AG09319 (cell line): ENCODE measurements at places on chromosomes 5 and 9.

DNA sequence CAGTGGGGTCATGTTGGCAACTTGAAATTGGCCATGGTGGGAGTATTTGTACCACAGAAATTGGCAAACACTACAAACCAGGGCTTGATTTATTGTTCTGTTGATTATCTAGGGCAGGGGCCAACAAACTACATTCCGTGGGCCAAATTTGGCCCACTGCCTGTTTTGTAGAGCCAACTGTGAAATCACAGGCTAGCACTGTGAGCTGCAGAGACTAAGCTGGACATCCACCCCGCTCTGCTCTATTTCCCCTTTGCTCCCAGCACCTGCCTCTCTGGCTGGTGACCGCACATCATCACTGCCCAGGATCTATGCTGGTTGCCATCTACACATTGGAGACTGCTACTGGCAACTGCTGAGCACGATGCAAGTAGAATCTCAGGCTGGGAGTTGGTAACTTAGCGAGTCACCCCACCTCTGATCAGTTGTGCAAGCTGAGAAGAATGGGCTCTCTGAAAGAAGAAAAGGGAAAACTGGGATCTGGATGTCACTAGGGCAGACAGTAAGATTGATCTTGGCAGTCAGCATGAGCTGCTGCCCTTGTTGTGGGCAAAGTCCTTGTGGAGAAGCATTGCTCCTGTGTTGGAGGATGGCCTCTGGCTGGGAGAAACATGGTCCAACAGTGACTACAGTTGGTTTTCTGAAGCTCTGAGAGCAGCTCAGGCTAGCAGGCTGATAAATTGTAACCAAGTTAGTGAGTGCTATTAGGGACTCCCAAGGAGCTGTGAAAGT lies 144.7 kb upstream of the RAD23B start:
- no peak for DNase-seq

GRCh38 chr5:98016771-98017170 lies 756.7 kb upstream of the RGMB start:
- DNase-seq = no peak

DNA sequence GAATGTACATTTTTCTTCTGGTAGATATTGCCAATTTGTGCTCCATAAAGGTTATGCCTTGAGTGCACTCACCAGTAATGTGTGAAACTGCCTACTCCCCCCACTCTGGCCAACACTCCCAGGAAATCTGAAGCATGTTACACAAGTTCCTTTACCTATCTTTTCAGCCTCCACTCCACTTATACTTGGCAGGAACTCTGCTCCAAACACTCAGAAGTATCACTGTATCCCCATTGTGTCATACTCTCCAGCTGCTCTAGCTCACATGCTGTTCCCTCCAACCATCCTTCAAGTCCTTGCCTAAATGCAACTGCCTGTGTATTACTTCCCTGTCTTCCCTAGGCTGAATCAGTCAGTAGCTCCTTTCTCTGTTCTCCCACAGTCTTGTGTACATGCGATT lies 28.3 kb downstream of the POU4F3 start:
- DNase-seq = no peak

DNA sequence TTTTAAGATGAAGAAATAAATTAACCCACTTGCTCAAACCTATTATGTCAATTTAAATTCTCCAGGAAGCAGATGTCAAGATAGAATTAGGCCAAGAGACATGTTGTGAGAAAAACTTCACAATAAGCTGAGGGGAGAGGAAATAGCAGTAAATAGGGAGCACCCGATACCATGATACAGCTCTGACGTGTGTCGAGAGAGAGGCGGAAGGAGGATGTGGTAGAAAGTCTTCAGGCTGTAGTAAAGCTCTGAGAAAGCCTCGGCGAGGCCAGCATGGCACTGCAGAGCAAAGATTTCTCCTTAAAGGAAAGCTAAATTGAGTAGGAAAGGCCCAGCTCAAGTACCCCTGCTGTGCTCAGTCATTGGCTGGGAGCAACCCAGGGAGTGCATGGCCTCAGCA lies 6.0 kb upstream of the PUM3 start:
- DNase-seq = no peak

GRCh38 chr9:111909444-111909843 lies 12.8 kb downstream of the UGCG start:
- DNase-seq = no peak

GRCh38 chr5:137727623-137728022 lies 8.3 kb downstream of the KLHL3 start:
- no peak for DNase-seq

- DNase-seq = no peak
Measured at GRCh38 chr9:29830821-29831220, 2257.5 kb upstream of the C9orf72 start.

DNA sequence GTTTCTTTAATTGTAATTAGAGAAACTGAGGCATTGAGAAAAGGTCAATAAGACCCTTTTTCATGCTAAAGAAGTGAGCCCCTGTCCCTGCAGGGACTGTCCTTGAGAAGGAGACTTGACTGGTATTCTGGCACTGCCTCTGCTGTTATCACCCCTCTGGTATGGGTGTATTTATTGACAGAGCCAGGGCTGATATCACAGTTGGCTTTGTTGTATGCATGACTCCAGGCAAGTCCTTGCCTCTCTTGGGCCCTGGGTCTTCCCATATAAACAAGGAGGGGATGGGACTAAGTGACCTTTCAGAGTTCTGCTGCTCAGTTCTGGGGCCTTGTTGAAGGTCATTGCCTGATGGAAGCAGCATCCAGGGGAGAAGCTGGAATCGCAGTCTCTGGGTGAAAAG lies 71.8 kb upstream of the PPARGC1B start:
- no peak for DNase-seq

- DNase-seq = no peak
Measured at GRCh38 chr9:90795084-90795483, 6.5 kb upstream of the SYK start.

GRCh38 chr5:118461436-118461835 lies 526.9 kb downstream of the DTWD2 start:
- no peak for DNase-seq

DNA sequence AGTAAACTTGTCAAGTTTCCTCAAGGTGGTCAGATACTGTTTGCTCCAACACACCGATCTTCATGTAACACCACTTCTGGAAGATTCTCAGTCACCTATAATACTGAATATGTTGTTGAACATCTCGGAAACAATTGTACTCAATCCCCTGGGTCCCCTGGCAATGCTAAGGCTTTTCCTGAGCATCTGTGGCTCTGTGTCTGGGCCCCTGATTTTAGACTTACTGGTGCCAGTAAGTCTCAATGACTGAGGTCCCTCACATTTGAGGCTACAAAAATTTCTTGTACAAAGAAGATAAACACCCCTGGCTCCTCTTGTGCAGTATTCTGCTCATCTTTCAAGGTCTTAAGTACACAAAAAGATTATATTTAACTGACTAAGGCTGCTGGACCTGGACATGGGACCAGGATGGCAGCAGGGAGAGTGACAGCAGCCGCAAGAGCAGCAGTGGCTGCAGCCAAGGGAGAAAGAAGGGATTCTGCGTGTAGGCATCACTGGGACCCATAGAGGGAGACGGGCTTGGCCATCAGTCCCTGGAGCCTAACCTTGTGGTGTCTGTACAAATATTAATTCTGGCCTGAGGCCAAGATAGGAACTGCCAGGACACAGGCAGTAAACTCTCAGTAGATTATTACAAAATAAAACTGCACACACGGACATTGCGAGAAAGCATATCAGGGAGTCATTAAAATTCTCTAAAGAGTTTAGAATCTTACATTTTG lies 49.0 kb upstream of the TNPO1 start:
- DNase-seq = no peak

GRCh38 chr9:137273095-137273490 lies 4.4 kb upstream of the TOR4A start:
- no peak for DNase-seq

DNA sequence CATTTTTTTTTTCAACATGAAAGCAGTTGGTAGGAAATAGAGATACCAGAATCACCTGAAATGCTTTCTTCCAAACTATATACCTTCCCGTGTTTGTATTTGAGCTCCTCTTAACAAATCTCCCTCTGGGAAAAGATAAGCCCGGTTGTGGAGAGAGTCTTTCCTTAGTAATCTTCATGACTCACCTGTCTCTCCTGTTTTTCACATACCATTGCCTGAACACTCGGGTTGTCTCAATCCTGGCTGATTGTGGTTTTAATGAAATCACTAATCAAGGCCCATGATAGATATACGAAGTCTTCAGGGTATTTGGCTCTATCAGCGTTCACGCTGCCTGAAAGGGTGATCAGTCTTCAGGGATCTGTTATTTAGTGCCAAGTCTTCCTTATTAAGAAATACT lies 136.7 kb downstream of the MAN2A1 start:
- no peak for DNase-seq

DNA sequence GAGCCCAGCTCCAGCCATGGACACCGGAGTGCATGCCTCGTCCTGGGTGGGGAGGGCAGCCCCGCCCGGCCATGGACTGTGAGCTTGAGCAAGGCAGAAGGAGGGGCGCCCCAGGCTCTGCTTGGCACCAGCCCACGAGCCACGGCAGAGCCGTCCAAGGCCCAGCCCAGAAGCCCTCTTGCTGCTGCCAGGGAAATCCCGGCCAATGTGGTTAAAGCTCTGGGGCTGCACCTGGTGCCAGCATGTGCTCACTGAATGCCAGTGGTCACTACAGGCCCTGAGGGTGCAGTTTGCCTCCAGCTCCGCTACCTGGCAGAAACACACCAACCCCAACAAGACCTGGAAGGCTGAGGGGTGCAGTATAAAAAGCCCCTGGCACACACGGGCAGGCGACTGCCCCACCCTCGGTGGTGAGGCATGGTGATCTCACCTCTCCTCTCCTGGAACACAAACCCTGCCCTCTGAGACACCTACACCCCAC lies 11.8 kb downstream of the BRD3 start:
- peak; percentile 78 for DNase-seq

DNA sequence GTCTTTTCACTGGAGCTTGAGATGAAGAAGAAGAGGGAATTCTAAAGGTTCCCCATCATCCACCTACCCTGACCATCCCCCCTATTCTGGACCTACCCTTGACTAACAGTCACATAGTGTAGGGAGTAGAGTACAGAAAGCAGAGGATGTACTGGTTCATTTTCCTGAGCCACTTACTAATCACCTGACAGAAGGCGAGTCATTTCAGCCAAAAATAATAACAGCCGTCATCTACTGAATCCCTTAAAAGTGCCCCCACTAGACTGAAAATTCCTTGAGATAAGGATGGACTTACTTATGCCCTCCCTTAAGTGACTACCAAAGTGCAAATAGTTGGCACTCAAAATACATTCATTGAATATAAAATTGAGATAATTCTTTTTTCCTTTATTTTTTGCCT lies 112.2 kb downstream of the FOXD1 start:
- DNase-seq = no peak

DNA sequence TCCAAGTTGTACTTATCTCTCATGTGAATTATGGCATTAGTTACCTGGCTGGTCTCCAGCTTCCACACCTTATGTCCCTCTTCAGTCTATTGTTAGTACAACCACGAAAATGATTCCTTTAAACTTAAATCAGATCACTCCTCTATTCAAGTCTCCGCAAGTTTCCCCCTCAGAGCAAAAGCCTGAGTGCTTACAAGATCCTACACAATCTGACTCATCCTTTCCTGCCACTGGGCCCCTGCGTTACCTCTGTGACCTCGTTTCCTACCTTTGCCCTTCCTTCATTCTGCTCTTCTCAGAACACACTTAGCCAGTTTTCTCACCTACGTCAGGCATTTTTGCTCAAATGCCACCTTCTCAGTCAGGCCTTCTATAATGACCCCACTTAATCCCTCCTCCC lies 45.1 kb upstream of the GLIS3 start:
- DNase-seq = no peak

DNA sequence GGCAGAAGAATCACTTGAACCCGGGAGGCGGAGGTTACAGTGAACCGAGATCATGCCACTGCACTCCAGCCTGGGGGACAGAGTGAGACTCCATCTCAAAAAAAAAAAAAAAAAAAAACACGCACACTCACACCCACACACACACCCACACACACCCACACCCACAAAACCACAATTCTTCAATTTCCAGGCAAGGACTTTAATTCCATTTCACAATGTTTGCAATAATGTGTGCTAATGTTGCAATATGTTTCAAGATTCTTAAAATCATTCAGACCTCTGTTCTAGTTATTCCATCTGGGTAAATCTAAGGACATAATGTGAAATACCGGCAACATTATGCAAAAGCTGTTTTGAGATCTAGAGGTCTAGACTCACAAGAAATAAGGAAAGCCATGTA lies 28.3 kb downstream of the CCDC69 start:
- peak; percentile 44 for DNase-seq

- DNase-seq = peak; percentile 22
Measured at GRCh38 chr9:115015018-115015635, 84.7 kb upstream of the TNFSF8 start.

DNA sequence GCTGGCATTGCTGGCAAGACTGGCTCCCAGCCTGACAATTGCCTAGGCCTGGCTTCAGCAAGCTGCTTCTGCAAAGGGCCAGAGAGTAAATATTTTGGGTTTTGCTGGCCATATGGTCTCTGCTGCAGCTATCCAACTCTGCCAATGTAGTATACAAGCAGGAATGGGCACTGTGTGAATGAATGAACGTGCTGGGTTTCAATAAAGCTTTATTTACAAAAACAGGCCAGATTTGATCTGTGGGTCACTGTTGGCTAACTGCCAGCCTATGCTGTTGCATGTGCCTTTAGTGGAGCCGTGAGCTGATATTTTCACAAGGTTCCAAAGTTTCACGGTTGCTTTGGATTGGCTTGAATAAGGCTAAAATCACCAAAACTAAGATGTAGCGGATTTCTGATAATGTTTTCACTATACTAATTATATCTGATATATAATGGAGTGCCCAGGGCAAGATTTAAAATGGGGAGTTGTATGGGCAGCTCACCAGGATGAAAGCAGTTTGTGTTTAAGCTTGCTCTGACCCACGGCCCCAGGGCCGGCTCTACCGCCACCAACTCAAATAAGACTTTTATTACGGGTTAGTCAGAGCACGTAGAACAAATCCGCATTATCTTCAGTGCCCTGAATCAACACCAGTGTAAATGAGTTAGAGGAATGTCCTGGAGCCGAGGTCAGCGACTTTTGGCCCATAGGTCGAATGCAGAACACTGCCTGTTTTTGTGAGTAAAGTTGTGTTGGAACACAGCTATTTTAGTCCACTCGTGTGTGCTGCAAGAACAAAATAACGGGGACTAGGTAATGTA lies 98.6 kb upstream of the DAP start:
- DNase-seq = no peak

DNA sequence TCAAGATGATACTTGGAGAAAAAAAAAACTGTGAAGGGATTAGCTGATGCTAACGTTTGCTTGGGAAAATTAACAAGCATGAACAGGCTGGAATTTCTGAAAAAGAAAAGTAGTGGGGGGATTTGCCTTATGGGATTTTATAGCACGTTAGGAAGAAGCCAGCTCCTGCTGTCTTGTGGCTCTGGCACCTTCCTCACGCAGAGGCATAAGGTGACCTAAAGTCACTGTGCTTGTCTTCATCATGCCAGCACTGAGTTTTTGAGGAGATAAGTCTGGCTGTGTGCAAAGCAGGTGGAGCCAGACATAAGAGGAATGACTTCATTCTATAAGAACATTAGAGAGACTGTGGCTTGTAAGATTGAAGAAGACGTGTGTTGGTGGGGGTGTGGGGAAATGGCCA lies 94.4 kb upstream of the MAP1B start:
- DNase-seq = no peak
